ENCODE measurements at places on chromosomes 6 and 20.

GRCh38 chr6:43107344-43108062 lies 31.4 kb downstream of the PTK7 start:
- no peak for DNase-seq

- no peak for DNase-seq
Measured at GRCh38 chr6:8888468-8888867, 453.1 kb upstream of the SLC35B3 start.

DNA sequence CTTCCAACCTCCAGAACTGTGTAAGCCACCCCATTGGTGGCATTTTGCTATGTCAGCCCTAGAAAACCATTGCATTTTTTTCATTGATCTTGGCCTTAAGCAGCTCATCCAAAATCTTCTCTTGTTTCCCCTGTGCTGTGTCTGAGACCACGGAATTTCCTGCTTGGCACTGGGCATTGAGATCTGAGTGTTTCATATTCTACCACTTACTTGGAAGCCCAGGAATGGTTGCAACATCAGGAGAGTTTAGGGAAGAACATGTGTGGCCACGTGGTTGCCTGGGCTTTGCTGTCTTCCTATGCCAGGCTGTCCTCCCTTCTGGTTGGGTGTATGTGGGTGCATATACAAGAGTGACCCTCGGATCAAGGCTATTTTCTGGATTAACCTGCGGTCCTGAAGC lies 139.3 kb upstream of the PMEPA1 start:
- no peak for DNase-seq

- no peak for DNase-seq
Measured at GRCh38 chr6:38499529-38500096, 140.1 kb downstream of the BTBD9 start.

GRCh38 chr6:89859744-89860143 lies 30.1 kb downstream of the CASP8AP2 start:
- no peak for DNase-seq

DNA sequence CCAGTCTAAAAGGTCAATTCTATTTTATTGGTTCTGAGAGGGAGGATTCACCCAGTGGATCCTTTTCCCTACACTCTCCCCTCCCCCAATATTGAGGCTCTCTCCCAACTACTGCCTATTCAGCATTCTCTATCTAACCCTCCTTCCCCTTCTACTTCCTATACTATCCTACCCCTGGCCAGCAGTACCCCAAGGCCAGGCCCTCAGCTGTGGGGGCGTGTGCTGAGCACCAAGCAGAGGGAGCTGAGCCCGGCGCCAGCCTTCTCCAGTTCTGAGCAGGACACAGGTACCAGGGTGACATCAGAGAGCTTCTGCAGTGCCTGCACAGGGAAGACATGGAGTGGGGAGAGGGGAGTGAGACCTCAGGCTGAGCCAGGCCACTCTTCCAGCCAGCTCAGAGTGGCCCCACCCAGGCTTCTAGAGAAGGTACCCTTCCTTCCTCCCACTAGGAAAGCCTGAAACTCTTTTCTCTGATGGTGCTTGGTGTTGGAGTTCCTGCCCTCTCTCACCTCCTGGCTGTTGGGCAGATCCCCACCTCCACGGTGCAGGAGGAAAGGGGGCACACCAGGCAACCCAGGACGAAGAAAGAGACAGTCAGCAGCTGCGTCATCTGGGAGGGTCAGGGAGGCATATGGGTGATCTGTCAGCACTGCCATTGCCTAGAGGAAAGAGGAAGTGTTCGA lies 1.9 kb downstream of the DDAH2 start:
- no peak for DNase-seq

DNA sequence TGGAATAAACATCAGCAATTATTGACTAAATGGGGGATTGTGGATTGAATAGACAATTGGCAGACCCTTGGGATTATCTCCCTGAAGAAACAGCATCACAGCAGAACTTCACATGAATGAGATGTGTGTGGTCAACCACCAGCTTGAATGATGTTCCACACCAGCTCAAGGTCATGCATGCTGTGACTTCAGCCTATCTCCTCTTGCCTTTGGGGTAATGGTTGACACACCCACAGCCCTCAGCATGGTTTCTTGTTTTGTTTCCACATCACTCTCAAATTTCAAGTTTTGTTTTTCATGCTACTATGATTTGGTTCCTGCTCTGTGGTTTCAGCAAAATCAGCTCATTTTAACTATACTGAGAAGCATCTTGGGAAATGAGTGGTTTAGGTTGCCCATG lies 94.3 kb downstream of the PAK5 start:
- no peak for DNase-seq
